Right hindlimb (tissue), 1 donor: ENCODE measurements at places on chromosomes 12 and 14.

DNA sequence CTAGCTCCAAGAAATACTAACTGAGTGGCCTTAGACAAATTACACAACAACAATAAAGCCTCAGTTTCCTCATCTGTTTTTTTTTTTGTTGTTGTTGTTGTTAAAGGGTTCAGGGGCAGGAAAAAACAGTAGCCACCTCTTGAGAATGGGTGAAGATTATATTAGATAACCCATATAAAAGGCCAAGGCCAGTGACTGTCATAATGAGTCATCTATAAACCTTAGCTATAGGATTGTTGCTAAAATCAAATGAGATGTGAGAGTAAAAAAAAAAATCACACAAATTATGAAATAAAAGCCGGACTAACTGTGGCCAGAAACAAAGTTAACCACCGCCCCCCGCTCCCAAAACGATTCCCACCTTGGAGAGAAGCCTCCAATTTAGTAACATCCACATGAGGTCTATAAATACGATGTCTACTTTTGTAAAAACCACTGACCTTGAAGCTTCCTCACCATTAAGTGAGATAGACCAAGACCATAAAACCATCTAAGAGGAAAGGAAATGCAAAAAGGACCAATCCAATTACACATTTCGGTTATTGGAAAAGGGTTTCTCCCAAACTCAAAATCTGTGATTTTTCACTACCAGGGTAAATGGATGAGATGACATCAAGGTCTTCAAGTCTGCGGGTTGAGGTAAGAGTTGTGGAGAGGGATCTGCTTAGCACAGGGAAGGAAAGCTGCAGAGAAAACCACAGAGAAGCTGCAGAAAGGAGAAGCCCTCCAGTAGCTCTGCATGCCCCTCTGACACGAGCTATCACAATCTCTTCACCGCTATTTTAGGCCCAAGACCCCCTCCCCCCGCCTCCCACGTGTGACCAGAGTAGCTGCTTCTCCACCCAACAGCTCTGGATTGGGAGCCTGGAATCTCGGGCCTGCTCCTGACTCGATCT lies 1.0 kb downstream of the NAA25 start:
- peak; percentile 56 for DNase-seq

- DNase-seq, result no peak
These were observed 120.0 kb upstream of the NOS1 start for GRCh38 chr12:117481470-117481869.

- no peak for DNase-seq
These were observed 72.1 kb downstream of the AVPR1A start for GRCh38 chr12:63078906-63079305.

DNA sequence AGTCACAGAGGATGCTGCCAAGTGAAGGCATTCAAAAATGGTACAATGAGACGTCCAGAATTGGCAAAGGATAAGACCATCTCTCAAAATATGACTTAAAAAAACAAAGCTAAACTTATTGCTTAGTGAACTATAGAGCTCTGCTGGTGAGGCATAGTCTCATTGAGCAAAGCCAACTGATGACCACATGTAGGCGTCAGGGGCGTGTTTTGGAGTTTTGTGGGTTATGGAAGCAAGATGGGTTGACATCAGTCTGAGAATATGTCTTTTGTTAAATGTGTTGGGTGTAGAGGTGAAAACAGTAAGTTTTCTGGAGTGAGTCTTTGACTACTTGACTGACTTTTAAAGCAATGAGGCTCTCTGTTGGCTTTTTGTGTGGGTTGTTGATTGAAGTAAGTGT lies 47.2 kb downstream of the ATL1 start:
- no peak for DNase-seq

GRCh38 chr14:52131640-52132320 lies 62.9 kb upstream of the NID2 start:
- DNase-seq, result peak; percentile 92

DNA sequence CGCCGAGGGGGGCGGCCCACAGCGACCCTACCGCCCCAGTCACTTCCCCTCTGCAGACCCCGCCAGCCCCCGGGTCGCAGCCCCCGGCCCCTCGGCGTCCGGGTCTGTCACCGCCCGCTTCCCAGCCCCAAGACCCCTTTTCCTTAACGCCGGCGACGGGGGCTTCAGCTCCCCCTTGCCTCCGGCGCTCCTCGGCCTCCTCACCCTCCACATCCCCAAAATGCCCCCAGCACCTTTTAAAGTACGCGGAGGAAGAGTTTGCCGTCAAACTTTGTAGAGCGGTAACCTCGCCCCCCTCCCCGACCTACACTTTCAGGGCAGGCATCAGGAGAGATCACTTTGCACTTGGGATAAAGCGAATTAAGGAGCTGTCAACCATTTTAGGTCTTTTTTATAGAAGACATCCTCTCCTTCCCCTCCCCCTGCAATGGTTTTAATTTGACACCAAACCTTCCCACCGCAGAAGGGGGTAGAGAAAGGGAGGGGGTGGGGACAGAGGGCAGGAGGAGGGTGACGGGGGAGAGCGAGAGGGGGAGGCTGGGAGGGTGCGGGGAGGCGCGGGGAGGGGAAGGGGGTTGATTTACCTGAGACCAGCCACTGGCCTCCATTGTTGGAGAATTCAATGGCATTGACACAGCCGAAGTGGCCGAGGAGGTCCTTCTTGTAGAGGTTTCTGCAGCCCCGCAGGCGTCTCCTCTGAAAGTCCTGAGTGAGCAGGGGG lies 578 bp downstream of the DCAF5 start:
- no peak for DNase-seq

DNA sequence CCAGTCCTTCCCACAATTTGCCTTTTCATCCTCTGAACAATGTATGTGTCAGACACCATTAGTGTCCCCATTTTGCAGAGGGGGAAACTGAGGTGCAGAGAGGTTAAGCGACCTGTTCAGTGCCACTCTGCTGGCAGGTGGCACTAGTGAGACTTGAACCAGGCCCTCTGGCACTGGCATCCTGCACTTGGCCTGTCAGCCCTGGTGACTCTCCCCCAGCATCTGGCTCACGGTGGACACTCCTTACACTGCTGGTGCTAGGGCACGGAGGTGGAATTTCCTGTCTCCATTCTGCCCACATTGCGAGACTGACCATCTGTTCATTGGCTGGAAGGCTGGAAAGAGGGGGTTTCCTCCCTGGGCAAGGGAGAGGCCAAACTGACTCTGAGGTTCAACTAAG lies 48.7 kb downstream of the CCNK start:
- no peak for DNase-seq

DNA sequence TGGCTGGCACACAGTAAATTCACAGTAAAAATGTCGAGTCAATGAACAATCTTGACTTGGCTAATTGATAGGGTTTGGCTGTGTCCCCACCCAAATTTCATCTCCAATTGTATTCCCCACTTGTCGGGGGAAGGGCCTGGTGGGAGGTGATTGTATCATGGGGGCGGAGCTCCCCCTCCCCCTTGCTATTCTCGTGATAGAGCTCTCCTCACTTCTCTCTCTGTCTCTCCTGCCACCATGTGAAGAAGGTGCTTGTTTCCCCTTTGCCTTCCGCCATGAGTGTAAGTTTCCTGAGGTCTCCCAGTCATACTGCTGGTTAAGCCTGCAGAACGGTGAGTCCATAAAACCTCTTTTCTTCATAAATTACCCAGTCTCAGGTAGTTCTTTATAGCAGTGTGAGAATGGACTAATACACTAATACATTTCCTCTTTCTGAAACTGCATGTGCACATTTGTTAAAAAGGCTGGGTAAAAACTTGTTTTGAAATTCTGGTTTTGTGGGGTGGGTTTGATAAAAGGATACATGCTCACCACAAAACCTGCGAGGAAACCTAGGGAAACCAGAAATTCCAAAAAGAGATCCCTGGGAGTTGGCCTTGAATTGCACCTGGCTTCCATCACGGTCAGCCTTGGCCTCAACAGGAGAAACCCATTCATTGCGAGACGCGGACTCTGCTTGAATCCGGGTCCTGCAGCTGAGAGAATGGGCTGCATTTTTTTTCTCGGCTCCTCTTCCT lies 16.2 kb upstream of the MYL2 start:
- DNase-seq, result no peak

DNA sequence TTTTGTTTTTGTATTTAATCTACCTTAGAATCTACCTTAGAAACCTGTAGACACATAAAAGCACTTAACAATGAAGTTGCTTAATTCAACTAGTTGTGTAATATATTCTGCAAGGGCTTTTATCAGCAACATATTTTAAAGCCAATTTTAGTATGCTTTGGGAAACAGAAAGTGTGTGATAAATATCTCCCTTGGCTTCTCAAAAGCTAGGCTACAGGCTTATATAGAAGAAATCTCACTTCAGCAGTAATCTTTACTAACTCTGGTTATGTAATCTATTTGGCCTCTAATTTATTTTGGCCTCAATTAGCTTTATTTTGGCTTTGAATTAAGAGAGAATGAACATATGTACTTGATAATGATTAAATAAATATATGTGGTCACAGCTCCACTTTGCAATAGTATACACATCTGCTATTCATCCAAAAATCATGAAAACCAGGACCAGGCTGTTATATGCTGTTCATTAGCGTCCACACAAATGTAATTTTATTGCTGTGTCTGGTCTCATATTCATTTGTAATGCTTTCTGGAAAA lies 37.2 kb downstream of the LRP6 start:
- no peak for DNase-seq

GRCh38 chr12:110109037-110109836 lies 14.9 kb upstream of the IFT81 start:
- DNase-seq, result peak; percentile 83

DNA sequence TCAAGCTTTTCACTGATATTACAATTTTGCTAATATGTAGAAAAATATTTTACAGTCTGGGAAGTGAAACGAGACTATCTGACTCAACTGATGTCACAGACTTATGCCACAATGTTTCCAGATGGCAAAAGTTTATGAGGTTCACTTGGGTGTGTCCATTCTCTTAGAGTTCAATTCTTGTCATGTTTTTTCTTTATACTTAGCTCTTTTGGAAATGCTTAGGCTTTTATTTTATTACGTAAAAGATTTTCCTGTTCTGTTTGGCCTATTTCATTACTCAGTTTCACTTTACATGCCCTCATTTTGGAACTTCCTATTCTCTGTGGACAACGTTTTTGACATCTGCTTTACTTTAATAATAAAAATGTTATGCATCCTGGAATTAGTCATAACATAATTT lies 2.1 kb upstream of the PDZRN4 start:
- no peak for DNase-seq

DNA sequence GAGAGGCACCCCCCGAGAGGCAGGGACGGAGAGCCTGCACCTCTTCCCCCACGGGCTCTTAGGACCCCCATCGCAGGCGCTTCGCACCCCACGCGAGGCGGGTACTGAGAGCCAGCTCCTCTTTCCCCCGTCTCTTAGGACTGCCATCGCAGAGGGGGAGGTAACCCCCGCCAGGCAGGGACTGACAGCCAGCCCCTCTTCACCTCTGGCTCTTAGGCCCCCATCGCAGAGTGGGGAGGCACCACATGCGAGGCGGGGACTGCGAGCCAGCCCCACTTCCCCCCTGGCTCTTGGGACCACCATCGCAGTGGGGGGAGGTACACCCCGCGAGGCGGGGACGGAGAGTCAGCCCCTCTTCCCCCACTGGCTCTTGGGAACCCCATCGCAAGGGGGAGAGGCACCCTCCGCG lies 46.1 kb downstream of the DDX11 start:
- DNase-seq, result no peak

DNA sequence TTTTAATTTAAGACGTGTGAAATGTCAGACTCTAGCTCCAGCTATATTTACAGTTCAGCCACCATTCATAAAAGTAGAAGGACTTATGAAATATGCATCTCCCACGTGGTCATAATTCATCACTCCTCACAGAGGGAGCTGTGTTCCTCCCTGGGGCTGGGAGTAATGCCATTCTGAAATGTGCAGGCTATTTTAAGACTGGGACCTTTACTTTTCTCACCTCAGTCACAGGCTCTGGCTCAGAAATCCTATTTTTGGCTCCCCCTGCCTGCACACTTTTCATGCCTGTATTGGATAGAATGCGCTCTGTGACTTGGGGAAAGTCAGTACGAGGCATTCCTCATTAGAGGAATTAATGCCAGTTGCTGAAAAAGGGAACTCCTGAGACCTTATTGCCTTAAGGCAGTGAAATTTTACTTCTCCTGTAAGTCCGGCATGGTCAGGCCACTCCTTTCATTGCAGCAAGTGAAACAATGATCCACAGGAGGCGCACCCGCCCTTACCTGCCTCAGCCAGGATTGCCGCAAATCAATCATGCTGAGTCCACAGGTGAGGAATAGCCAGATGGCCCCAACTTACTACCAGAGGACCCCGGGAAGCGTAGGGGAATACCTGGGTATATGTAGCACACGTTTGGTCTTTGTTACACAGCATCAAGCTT lies 1133.2 kb upstream of the TMEM132C start:
- no peak for DNase-seq

DNA sequence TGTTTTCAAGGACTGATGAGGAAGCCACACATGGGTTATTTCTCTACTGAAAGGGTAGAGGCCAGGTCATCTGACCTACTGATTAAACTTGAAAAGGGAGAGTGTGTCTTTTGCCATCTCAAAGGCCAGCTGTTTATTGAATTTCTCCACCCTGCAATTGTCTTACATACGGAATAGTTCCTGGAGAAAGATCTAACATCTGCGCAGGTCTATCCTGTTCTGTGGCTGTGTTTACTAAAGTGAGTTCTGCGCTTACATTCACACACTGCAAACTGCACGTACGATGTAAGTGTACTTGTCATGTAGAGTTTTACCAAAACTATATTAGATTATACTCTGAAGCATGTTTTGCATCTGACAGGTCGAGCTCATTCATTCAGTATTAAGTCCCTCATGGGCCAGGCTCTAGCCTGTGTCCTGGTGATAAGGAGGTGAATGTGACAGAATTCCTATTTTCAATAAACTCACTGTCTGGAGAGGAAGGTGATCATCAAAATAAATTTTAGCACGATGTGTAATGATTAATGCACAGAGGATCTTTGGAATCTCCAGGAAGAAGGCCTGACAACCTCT lies 96.6 kb downstream of the PRKCH start:
- no peak for DNase-seq

DNA sequence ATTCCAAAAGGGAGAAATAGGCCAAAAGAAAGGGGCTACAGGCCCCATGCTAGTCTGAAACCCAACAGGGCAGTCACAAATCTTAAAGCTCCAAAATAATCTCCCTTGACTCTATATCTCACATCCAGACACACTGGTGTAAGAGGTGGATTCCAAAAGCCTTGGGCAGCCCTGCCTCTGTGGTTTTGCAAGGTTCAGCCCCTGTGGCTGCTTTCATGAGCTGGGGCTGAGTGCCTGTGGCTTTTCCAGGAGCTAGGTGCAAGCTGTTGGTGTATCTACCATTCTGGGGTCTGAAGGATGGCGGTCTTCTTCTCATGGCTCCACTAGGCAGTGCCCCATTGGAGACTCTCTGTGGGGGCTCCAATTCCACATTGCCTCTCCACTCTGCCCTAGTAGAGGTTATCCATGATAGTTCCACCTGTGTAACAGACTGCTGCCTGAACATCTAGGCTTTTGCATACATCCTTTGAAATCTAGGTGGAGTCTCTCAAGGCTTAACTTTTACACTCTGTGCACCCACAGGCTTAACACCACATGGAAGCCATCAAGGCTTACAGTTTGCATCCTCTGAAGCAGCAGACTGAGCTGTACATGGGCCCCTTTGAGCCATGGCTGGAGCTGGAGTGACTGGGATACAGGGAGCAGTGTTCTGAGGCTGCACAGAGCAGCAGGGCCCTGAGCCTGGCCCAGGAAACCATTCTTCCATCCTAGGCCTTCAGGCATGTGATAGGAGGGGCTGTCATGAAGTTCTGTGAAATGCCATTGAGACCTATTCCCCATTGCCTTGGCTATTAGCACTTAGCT lies 66.5 kb upstream of the ABCD2 start:
- DNase-seq, result no peak
